ENCODE measurements at places on chromosomes 5 and 9.

DNA sequence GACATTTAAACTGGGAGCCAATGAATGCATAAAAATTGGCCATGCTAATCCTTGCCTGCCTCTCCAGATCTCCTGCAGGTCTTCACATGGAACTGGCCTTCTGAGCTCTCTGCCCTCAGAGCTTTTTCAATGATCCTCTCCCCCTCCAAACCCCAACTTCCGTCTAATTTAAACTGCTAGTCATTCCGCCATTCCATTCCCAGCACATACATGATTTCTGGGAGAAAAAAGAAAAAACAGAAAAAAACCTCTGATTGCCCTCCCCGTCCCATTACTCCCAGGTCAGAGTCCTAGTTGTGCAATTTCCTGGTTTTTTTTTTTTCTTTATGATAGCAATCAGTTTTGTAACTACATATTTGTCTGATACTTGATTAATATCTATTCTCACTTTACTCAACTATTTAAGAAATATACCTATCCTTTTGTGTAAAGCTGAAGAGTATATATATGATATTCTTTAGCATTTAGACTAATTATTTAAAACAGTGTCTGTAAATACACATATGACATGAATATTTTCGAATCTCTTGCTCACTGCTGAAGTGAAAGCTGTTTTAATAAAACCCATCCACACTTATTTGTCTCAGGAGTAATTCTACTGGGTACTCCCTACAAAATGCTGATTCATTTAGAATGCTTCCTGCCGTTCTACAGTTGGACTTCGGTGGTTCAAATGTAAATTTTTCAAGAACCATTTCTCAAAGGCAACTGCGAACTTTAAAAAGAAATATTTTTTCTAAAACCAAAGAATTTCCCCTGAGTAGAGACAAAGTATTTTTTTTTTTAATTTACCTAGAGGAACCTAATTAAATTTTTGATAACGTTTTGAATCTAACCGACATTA is 1.6 kb downstream of the HINT1 start:
- DNase-seq: no peak

- no peak for DNase-seq
Observed at GRCh38 chr9:5188060-5188984, 2.9 kb upstream of the INSL6 start.

DNA sequence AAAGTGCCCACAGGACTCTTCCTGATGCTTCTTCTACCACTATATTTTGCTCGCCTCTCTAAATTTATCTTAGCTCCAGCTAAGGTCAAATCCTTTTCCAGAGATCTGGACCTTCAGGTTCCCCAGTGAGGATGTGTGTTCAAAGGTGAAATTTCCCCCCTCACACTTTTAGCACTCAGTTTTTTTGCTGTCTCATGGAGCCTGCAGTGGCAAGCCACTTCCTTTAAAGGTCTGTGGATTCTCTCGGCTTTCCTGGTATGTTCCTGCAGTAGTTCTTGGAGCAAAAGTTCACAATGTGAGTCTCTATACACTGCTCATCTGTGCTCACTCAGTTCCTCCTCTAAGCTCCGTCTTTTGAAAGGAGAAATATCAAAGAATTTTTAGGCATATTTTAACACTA is 181.4 kb downstream of the LURAP1L start:
- DNase-seq: no peak

GRCh38 chr9:38208206-38208901 is 139.3 kb upstream of the SHB start:
- DNase-seq: no peak

- no peak for DNase-seq
Observed at GRCh38 chr5:24595329-24595728, 49.4 kb downstream of the CDH10 start.

- DNase-seq: no peak
Observed at GRCh38 chr5:33309068-33309467, 131.7 kb upstream of the TARS1 start.

GRCh38 chr5:179794171-179794570 is 385 bp downstream of the LTC4S start:
- no peak for DNase-seq

GRCh38 chr5:91367908-91368648 is 15.0 kb downstream of the ARRDC3 start:
- DNase-seq: no peak

DNA sequence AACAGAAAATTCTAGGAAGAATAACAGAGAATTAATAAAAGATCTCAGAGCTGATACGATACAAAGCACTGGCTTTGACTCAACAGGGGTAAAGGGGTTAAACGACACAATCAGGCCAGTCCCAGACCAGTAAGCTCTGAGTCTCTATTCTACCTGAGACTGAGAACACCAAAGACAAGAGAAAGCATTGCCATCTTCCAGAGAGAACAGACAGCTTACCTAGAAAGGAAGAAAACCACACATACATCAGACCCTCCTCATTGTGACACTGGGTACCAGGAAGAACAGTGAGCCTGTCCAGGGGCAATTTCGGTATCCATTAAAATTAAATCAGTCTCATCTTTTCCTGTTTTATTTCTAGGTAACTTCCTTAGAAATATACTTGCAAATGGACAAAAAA is 41.1 kb downstream of the MRPL36 start:
- no peak for DNase-seq

GRCh38 chr5:150024346-150024984 is 23.9 kb downstream of the HMGXB3 start:
- no peak for DNase-seq

GRCh38 chr9:126228781-126229444 is 97.7 kb upstream of the MVB12B start:
- DNase-seq: peak; percentile 69

DNA sequence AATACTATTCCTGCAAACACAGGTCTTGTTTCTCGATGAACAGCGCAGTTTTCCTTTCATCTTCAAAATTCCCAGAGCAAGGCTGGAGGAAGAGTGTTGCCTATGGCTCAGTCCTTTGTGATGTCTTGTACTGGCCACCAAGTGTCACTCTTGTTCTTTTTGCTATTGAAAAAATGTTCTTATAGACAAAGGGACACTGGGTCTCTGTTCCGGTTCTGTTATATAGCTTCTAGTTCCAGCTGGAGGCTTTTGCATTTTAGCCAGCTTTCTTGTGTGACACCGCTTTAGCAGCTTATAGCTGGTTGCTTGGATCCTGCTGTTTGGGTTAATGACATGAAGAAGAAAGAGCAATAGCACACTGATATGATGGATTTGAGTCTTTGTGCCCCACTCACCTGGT is 343.7 kb upstream of the KCNN2 start:
- DNase-seq: no peak

- DNase-seq: no peak
Observed at GRCh38 chr5:74355041-74355824, 285.3 kb downstream of the ENC1 start.

DNA sequence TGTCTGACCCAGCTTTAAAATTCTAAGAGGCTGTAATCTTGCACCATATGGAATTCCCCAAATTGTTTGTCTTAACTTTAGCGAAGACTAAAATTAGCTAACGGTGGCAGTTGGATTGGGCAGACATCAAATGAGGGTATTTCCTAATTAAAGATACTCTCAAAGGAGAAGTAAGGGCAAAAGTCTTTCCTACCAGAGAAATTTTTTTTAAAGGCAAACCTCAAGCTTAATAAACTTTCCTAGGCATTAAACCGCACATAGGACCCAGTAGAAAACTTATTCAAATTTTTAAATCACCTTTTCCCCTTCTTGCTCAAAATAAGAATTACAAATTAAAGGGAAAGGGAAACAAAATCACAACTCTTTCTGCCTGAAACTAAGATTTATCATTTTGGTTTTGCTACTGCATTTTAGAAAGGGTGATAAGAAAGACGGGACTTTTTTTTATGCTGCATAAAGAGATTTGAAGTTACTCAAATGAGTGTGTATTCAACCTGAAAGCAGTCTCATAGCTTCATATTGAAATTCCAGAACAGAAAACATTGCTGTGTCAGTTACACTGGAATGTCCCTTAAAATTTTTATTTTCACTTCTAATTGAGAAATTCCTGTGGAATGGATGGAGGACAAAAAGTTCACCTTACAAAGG is 189.1 kb upstream of the PTGER4 start:
- DNase-seq: no peak

DNA sequence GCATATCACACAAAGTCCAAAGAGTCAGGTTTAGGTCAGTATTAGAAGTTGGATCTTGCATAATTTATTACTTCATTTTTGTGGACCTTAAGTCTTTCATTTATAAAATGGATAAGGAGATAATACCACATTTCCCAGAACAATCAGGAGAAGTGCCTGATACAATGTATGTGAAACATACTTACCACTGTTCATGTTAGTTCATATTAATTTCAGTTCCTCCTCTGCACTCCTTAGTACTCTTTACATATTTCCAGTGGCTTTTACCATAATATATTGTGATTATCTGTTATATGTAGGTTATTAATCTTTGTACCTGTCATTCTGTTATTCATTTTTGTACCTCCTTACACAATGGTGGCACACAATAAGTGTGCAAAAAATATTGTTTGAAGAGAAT is 214.4 kb downstream of the ARL15 start:
- no peak for DNase-seq

- DNase-seq: no peak
Observed at GRCh38 chr5:36569491-36569890, 36.9 kb upstream of the SLC1A3 start.

- DNase-seq: no peak
Observed at GRCh38 chr9:131826053-131826452, 86.2 kb upstream of the RAPGEF1 start.

DNA sequence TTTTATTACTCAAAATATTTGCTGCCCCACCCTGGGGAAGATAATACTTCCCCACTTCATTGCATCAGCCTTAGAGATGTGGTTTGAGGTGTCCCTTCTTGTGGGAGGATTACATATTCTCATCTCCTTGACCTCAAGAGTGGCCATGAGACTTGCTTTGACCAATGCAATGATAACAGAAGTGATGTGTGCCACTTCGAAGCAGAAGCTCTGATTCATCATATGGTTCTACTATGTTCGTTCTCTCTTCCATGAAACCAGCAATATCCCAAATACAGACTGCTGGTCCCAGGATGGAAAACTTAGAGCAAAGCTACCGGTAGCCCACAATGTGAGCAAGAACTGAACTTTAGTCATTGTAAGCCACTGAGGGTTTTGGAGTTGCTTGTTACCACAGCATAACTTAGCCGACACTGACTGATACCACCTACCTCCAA is 92.0 kb downstream of the THBS4 start:
- no peak for DNase-seq

GRCh38 chr5:167582283-167582682 is 709.2 kb upstream of the WWC1 start:
- no peak for DNase-seq

DNA sequence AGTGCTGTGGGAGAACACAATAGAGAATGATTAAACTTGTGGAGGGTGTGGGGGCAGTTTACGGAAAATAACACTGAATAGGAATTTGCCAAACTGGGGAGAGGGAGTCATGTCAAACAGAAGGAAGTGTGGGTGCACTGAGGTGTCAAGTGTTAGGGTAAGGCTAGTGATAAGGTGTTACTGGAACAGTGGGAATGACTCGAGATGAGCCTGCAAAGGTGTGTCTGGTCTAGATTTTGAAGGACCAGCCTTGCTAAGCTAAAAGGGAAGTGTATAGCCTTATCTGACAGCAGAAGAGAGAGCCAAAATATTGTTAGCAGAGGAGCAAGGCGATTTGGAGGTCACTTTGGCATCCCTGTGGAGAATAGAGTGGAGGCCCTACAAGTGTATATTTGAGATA is 4.2 kb downstream of the CNOT6 start:
- DNase-seq: no peak

DNA sequence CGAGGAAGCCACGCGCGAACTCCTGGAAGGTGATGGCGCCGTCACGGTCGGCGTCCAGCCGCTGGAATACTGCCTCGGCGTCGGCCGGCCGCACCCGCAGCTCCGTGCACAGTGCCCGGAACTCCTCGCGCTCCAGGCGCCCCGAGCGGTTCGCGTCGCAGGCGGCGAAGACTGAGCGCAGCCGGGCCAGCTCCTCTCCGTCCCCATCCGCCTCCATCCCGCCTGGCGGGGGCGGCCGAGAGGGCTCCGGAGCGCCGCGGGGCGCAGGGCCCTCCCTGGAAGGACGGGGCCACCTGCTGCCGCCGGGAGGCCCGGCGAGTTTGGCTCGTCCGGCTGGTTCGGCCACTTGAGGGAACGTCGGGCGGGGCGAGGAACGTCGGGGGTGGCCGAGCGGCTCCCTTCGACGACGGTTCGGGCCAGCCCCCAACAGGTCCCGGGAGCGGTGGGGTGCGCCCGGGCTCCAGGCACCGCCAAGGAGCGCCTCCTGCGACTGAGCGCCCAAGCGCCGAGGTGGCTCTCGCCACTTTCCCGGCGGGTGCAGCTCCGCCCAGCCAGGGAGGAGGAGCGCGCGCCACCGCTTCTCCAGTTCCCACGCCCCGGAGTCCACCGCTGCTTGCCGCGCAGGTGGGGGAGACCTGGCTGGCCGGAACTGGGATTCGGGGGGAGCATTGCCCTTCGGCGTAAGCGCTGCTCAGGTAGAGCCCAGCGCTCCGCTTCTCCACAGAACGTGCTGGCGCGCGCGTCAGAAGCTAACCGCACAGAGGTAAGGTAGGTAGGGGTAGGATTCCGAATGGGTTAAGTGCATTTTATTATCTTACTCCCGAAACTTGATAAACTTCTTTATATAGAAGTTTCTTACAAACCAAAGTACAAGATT is at the start of gene RASEF:
Gene RASEF (minus strand): TSS at position 492 of the 877 bp plus-strand sequence. CDS start 275 bp downstream, at position 217.
- peak; percentile 91 for DNase-seq

DNA sequence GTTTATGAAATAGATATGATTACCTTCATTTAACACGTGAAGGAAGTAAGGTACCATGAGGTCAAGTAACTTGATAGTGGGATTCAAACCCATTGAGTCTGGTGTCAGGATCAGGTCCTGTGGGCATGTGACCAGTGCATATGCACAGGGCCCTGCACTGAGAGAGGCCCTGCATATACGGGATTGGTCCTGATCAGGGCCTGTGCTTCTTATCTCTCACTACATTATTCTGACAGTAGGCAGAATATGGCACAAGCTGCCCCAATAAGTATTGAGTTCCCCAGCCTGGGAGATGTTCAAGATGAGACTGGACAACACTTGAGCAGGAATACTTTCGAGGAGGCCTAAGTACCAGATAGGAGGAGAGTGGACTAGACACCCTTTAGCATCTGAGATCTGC is 44.0 kb downstream of the GALNT10 start:
- DNase-seq: no peak

DNA sequence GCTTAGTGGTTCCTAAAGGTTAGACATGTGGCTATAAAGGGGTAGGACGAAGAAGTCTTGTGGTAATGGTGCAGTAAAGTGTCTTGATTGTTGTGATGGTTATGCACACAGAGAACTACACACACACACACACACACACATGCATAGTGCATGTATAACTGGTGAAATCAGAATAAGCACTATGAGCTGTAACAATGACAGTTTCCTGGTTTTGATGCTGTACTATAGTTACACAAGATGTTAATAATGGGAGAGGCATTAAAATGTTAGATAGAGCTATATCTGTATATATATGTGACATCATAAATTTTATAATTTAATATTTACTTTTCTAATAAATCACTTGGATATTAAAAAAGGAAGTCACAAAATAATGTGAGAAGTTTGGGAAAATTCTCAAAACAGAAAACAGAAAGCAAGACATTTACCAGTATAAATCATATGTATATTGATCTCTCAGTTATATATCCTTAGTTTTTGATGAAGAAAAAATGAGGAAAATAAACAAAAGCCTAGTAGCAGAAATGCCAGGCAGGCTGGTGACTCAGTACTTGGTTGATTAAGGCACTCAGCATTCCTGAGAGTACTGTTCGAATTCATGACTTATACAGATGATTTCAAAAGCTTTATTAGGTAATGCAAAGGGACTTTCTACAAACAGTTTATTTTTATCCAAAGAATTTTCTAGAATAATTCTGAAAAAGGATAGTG is 350.5 kb upstream of the DAB2 start:
- peak; percentile 9 for DNase-seq
